Uterus (tissue), 4 donors: ENCODE measurements at places on chromosomes 5 and 9. TPM values are rescaled to one million over a fixed set of nuclear protein-coding genes. Genes with fewer than 3 reads are reported as not detected.
A peak's percentile ranks its signal among the peaks of the same experiment; 100 is the strongest.

HSPB3 gene
- 1.7 TPM for total RNA-seq

ADAMTS19 gene
- total RNA-seq: 1.2 TPM

RIGI gene
- total RNA-seq: 13.8 TPM

EQTN gene
- total RNA-seq: not detected

PTAR1 gene
- total RNA-seq: 173 TPM

WDR36 gene
- total RNA-seq: 28.7 TPM

FOXD4L3 gene
- not detected for total RNA-seq

CNTNAP3B gene
- total RNA-seq: 205 TPM

GRCh38 chr5:78506261-78507024, 142.1 kb downstream of the LHFPL2 start:
- no peak for DNase-seq

GRCh38 chr5:135628771-135629563, 50.2 kb upstream of the CXCL14 start:
- DNase-seq: no peak

GRCh38 chr9:92426501-92427145, 2.4 kb upstream of the OMD start:
- DNase-seq: no peak

DNA sequence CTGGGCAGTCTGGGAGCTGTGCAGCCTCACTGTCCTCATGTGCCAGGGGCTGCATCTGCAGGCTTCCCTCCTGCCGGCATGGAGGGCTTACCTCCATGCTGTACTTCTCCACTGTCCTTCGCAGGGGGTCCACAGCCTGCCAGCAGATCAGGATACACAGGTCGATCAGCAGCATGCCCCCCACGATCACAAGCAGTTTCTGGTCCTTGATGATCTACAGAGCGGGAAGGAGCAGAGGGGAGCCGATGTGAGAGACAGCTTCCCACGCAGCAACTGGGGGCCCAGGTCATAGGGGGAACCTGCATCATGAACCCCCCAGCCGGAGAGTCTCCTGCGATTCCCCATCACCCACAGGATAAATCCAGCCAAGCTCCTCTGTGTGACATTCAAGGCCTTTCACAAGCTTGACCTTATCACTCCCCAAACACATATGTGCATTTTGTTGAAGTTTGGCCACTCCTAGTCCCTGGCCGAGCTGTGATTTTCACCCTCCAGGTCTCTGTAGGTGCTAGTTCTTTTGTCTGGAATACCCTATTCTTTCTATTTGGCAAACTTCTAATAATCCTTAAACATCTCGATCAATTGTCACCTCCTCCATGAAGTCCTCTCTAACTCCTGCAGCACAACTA, 107.3 kb upstream of the TBC1D2 start:
- DNase-seq: no peak

DNA sequence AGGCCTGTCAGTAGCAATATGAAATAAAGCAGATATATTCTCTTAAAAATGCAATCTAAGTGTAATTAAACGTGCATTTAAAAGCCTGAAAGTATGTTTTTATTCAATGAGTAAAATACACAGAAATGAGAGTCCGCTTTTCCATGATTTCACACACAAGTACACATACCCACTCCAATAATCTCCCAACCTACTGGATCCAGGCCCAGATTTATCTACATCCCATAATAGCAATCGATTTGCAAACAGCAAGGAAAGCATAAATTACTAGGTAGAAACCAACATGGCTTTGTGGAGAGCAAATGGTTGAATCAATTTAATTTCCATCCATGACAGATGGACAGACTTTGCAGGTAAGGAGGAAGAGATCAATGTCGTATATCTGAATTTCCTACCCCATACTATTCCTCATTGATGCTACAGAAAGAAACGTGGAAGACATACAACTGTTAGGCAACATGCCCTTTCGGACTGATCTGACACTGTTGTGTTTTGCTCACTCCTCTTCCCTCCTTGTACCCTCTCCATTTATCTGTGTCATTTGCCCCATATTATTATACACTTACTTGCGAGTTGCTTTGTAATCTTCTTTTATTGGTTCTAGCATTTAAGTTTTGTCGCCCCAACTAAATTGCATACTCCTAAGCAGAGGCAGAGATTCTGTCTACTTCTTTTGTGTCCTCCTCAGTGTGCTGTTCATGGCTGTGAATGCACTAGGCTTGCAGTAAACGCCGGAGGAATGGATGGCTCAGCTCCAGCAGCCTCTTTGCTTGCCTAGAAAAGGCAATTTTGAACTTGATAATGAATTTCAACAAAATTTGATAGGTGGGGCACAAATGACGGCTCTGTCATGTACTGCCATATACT, 133.6 kb downstream of the NFIB start:
- peak; percentile 42 for DNase-seq

DNA sequence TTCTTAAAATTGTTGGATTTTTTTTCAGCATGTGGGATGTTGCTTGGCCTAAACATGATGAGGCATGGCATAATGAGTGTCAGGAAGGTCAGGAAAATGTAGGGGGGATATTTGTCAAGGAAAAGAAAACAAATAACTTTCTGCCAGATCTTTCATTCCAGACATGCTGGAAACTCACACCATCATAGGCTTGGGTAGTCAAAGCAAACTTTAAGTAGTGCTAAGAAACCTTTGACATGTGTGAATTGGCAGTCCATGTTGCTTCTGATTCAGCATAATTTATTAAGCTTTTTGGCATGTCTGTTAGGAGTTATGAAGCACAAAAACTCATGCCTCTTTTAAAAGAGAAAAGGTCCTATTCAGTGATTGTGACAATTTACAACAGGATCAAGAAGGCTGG, 61.3 kb upstream of the MTAP start:
- no peak for DNase-seq

DNA sequence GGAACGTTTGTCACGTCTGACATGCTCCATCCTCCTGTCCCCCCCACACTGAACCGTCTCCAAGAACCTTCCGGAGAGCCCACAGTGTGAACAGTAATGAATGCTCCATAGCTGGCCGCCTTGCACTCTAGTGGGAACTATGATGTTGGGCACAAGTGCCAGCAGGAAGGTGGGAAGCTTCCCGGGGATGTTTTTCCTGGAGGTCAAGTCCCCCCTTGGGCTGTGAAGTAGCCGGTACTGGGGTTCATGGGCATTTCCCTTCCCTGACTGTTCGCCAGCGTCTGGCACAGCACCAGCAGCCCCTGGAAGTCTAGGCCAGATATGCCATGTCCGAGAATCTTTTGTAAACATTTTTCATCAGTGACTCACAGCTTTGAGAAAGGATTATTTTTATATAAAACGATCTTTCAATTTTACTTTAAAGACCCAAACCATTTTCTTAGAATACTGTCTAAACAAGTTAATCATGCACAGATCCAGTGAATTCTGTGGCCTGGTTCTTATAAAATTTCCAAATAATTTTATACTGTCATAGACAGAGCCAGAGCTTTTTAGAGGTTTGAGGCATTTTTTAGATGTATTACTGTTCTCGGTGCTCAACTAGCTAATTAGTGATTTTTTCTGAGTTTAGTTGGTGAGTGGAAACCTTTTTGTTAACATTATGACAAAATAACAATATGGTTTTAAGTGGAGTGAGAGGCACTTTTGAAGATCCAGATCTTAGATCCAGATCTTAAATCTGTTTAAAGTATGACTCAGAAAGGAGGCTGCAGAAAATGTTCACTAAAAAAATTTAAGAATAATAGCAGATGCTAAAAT, 11.6 kb downstream of the ABL1 start:
- peak; percentile 69 for DNase-seq

DNA sequence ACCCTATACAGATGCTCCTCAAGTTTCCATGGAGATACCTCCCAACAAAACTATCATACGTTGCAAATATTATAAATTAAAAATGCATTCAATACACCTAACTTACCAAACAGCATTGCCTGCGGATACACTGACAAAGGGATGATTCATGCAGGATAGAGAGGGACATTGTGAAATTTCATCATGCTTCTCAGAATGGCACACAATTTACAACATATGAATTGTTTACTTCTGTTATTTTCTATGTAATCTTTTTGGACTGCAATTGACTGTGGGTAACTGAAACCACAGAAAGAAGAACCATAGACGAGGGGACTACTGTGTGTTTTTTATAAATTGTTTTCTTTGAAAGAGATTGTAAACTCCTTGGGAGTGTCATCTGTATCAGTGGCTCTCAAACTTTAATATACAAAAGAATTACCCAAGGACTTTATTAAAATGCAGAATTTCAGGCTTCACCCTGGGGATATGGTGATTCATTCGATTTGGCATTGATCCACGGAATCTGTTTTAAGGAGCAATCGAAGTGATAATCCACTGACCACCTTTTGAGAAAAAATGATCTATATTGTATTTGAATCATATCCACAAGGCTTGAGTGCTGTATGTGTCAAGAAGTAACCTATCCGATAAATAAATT, 146.4 kb downstream of the SGCD start:
- DNase-seq: no peak

DNA sequence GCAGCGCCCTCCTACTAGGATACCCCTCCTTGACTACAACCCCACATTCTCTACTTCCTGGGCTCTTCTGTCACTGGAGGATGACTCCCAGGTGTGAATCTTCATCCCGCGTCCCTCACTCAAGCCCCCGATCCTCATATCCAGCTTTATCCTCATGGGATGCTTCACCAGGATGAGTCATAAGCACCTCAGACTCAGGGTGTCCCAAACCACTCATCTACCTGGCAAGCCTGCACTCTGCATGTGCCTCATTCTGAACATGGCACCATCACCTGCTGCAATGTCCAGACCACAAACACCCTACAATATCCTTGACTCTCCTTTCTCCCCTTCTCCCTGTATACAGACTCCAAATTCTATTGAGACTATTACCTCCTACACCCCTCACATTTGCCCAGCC, 1.5 kb upstream of the TGFBI start:
- no peak for DNase-seq

- no peak for DNase-seq
These were observed 122.3 kb upstream of the KIF2A start for GRCh38 chr5:62183727-62184126.

DNA sequence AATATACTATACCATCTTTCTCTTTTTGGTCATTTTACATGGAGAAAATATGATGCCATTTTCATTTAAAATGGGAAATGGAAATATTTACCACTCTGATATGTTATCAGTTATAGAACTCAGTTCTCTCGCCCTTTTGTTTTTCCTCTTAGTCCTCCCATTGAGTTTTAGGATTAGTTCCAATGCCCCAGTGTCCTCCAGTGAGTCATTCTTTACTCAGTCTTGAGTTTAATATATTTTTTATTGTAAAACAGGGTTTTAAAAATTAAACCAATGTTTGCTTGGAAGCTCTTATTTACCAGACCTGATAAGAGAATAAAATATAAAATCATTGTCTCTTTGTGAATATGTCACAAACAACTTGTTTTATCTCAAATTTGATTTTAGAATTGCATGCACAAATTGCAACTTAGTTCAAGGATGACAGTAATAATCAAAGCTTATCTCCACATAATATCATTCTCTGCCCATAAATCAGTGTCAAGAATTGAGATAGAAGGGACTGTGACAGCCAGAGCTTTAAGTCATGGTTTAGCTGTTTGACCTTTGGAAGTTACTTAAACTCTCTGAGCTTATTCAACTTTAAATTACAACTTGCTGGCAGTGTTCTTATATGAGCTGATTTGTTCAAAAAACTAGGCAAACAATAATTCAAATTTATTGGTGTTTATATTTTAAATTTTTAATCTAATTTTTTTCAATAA, 166.4 kb downstream of the PAM start:
- DNase-seq: no peak

GRCh38 chr5:141654298-141654697, 3.1 kb upstream of the FCHSD1 start:
- no peak for DNase-seq

DNA sequence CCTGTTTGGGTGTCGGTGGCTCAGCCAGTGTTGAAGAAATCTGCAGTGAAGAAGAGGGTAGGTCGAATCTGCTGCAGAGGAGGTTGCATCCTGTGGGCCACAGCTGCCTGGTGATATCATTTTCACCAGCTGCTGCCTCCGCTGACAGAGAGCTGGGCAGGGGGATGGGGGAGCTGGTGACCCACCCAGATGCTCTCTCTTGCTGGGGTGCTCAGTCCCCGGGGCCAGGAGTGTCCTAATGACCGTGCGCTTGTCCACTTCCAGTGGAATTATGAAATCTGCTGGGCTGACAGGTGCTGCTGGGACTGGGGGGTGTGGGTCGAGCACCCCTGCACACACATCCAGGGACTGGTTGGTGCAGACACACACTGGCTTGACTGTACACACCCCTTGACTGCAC, 83.2 kb upstream of the IRX4 start:
- no peak for DNase-seq

- no peak for DNase-seq
These were observed 94.7 kb downstream of the SERINC5 start for GRCh38 chr5:80161165-80161564.

- peak; percentile 29 for DNase-seq
These were observed 143.0 kb downstream of the GPBP1 start for GRCh38 chr5:57316798-57317327.

DNA sequence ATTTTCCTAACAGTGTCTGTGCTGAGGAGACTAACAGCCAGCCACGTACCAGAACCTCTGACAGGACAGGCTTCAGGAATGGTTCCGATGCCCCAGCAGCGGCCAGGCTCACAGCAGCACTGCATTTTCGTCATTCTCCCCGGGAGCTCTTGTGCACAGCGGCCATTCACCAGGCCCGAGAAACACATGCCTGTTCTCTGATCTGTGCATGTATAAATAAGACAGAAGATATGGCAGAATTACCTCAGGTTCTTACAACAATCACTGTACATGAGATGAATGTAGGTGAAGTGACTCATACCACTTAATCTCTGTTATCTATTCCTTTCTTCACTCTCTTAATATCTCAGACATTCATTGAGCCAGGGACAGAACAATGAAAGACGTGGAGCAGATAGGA, 143.0 kb downstream of the FBN2 start:
- DNase-seq: no peak

GRCh38 chr9:19294219-19294618, 63.7 kb downstream of the DENND4C start:
- DNase-seq: no peak

DNA sequence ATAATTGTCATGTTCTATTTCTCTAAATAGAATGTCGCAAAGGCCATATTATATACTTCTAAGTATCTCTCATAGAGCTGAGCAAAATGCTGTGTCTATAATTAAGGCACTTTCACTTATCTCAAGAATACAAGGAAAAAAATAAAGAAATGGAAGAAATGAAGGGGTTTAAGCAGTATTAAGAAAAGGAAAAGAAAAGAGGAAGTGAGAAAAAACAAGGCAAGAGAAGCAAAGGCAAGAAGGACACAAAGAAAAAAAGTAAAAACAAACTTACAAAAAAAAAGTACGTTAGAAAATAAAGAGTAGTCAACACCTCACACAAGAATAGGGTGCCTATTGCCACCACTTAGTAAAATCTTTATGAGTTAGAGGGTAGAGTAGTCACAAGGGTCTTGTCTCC, 506.2 kb downstream of the GABRG2 start:
- no peak for DNase-seq

GRCh38 chr5:78467752-78468357, 107.4 kb downstream of the SCAMP1 start:
- DNase-seq: no peak

GRCh38 chr9:6247266-6247665, 31.7 kb downstream of the IL33 start:
- no peak for DNase-seq

GRCh38 chr9:114289106-114289505, 33.8 kb upstream of the ORM1 start:
- peak; percentile 10 for DNase-seq

- no peak for DNase-seq
These were observed 124.4 kb downstream of the FANCC start for GRCh38 chr9:95193067-95193466.

GRCh38 chr9:73133921-73134407, 17.7 kb upstream of the ANXA1 start:
- DNase-seq: no peak

- no peak for DNase-seq
These were observed 57.9 kb downstream of the SHB start for GRCh38 chr9:38010918-38011704.
